ENCODE measurements at places on chromosomes 11 and 22.

GRCh38 chr11:37371346-37371970 lies 773.4 kb upstream of the RAG2 start:
- DNase-seq, result no peak

- DNase-seq, result no peak
These were observed 12.8 kb upstream of the SCGB1A1 start for GRCh38 chr11:62406034-62406433.

- no peak for DNase-seq
These were observed 8.5 kb downstream of the PPFIA1 start for GRCh38 chr11:70278994-70279393.

- no peak for DNase-seq
These were observed 29.3 kb downstream of the RTN3 start for GRCh38 chr11:63710476-63711217.

- DNase-seq, result no peak
These were observed 75.6 kb downstream of the BLID start for GRCh38 chr11:122040464-122040863.

GRCh38 chr11:69584160-69584559 lies 56.8 kb upstream of the CCND1 start:
- no peak for DNase-seq

- DNase-seq, result no peak
These were observed 106.4 kb upstream of the ANO1 start for GRCh38 chr11:69971741-69972140.

DNA sequence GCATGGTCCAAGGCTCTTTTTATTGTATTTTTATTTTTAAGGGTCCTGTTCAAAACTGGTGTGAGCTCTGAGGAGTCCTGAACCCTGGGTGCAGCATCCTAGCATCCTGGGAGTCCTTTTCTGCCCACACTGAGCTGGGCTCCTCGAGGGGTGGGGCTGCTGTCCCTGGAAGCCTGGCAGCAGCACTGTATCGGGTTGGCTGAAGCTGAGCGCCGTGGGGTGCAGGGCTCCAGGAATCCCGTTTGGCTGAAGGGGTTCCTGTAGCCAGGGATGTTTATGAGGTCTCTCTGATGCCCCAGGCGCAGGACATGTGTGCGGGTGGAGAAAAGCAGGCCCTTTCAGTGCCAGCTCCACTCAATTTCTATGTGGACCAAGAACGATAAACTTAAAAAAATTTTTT lies 95.4 kb downstream of the MPPED1 start:
- DNase-seq, result no peak

- no peak for DNase-seq
These were observed 42.9 kb downstream of the IGF2 start for GRCh38 chr11:2096011-2096918.

DNA sequence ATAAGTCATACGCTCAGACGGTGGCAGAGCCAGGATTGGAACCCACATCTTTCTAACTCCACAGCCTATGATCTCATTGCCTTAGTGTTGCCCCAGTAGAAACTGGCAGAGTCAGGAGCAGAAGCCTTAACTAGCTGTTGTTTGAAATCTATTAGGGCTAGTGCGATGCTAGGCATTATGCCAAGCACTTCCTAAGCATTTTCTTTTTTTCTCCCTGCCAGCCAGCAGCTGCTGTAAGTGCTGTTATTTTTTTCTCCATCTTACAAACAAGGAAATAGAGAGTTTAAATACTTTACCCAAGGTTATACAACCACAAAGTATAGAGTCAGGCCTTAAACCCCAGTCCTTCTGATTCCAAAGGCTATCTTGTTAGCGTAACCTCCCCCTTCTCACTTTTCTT lies 161.0 kb upstream of the SORL1-AS1 start:
- DNase-seq, result no peak

GRCh38 chr22:17966403-17966717 lies 58.0 kb downstream of the MICAL3 start:
- DNase-seq, result no peak

DNA sequence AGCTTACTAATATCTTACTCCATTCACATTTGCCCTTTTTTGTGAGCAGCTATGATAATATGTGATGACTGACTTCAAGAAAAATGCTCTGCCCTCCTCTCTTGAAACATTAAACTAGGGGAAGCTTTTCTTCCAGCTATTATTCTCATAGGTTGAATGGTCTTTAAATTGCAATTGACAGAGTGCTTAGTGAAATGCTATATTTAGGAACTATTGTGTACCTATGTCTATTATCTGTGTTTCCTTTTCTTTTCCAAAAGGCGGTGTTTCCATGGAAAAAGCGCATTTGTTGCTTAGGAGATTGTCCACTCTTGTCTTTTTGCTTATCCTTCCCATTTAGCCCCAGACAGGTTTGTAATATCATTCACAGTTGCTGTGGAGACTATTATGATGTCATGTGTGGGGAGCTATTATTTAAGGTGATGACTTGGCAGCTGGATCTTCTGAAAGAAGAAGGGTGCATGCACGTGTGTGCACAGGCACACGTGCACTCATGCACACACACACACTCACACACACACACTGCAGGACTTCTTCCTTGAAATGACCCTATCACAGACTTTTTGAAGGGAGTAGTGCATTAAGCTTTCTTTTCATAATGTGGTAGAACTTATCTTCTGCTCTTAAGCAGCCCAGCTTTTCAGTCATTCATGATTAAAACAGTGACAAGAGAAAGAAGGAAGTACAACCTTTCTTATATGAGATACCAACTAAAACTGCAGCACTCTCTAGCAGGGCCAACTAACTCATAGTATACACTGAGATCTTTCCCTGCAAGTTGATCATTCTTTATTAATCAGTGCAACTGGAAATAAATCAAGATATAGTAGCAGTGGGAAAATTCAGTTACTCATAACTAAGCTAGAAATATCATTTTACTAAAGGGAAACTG lies 340.8 kb upstream of the MTNR1B start:
- DNase-seq, result no peak

- no peak for DNase-seq
These were observed 605.6 kb downstream of the SOX6 start for GRCh38 chr11:15750535-15751308.

- DNase-seq, result no peak
These were observed 125.3 kb downstream of the C11orf91 start for GRCh38 chr11:33575311-33575710.

GRCh38 chr22:44748524-44748923 lies 3.9 kb upstream of the ARHGAP8 start:
- no peak for DNase-seq

DNA sequence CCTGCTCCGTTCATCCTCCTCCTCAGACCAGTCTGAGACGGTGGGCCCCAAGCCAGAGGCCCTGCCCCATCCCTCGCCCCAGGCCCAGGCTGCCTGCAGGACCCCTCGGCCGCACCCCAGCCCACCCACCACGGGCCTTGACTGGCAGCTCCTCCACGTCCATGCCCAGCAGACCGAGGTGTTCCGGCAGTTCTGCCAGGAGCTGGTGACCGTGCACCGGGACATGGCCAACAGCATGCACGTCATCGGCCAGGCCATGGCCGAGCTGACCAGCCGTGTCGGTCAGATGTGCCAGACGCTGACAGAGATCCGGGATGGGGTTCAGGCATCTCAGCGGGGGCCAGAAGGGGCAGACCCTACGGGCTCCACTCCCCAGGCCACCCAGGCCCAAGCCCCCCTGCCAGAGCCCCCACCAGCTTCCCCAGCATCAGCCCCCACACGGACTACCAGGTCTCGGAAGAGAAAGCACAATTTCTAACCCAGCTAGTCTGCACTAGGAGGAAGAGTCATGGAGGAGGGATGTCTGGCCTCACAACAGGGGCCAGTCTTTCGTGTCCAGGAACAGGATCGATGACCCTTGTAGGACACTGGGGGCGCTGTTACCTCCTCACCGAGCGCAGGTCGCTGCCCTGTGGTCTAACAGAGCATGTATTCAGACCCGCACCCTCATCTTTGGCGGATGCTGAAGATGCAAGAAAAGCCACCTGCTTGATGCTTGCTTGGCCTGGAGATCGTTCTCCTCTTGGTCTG lies 66.3 kb downstream of the PRDM11 start:
- no peak for DNase-seq

- DNase-seq, result no peak
These were observed 14.9 kb upstream of the OMP start for GRCh38 chr11:77087723-77088225.

DNA sequence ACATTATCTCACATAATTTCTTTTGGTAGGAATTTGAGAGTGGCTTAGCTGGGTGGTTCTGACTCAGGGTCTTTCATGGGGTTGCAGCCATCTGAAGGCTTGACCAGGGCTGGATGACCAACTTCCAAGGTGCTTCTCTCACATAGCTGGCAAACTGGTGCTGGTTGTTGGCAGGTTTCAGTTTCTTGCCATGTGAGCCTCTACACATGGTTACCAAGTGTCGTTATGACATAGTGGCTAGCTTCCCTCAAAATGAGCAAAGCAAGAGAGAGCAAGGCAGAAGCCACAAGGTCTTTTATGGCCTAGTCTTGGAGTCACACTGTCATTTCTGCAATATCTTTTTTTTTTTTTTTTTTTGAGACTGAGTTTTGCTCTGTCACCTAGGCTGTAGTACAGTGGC lies 4.2 kb upstream of the TFIP11 start:
- DNase-seq, result no peak

GRCh38 chr22:19884161-19884953 lies 29.7 kb upstream of the GNB1L start:
- DNase-seq, result no peak

- no peak for DNase-seq
These were observed 14.7 kb downstream of the DEPDC5 start for GRCh38 chr22:31768422-31769059.

DNA sequence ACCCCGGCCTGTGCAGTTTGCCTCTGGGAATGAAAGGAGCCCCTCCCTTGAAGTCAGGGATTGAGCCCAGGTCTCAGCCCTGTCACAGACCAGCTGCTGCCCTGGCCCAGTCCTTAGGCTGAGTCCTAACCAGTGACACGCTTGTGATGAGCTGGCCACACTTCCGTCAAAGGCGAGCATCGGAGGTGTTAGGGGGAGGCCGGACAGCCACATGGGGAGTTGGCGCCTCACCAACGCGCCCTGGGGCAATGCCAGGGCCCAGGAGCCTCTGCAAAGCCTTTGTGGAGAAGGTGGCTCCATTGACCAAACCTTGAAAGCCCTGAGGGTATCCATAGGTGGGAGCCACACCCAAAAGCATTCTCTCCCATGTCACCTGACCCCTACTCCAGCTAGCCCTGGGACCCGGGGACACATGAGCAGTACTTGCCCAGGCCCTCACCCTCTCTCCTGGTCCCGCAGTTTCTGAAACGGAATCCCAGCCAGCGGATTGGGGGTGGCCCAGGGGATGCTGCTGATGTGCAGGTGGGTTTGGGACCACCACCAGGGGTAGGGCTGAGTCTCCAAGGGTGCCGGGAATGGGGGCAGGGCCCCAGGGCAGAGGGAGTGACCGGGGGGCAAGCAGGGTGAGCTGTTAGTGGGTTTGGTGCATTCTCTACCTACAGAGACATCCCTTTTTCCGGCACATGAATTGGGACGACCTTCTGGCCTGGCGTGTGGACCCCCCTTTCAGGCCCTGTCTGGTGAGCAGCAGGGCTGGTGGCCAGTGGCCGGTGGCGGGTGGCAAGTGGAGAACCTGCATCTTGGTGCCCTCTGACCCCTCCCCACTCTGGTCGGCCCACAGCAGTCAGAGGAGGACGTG lies 3.7 kb downstream of the PTPRCAP start:
- DNase-seq, result no peak

- DNase-seq, result no peak
These were observed 73.3 kb downstream of the FAM76B start for GRCh38 chr11:95716266-95716665.

DNA sequence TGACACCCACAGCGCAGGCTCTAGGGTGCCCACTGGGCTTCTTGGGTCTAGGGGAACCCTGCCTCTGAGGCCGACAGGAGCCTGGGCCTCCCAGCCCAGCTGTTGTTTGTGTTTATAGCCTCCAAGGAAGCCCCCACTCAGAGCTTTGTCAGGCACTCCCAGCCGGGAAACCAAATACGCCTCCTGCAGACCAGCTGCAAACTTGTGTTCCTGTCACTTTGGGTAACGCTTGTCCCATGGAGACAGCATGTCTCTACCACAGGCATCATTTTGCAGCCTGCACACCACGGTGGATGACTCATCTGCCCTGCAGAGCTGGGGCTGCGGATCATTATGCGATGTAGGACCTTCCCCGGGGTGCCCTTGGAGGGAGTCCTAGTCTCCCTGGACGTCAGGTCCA lies 40.6 kb upstream of the CRYBB3 start:
- DNase-seq, result no peak

DNA sequence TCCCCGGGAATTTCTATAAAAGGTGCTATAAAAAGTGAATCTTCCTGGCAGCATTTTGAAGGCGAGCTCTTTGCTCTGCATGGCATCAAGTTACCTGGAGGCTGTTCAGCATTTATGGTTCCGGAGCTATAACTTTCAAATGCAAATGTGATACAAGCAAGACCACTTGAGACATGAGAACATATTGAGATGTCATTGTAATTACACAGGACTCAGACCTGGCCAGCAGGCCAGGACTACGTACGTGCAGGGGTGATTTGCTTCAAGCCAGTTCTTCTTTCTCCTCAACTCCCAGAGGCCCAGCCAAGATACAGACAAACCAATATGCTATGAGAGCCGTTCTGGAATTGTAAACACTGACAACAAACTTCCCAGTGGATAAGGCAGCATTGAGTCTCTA lies 227.4 kb upstream of the FAT3 start:
- DNase-seq, result no peak
